ENCODE measurements at places on chromosomes 12 and 14.
A peak's percentile ranks its signal among the peaks of the same experiment; 100 is the strongest.

DNA sequence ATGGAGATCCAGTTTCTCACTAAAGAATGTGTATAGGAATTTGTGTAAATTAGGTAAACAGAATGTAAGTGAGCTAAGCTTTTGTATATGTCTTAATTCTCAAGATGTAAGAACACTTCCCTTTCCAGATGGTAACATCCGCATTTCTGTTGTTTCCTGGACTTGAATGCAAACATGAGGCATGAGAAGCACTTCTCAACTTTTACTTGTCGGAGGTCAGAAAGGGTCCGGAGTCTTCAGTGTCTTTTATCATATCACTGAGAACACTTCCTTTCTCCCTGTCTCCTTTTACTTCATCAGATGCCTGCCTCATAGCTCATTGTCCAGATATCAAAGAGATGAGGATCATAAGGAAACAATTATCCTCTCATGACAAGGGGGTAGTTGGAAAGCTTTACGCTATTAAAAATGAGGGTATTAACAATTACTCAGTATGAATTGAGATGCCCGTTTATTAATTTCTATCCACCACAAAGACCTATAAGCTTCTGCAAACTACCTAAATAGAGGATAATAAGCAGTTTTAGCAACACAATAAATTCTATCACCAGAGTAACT lies 214.1 kb upstream of the FLRT2 start:
- DNase-seq = no peak

DNA sequence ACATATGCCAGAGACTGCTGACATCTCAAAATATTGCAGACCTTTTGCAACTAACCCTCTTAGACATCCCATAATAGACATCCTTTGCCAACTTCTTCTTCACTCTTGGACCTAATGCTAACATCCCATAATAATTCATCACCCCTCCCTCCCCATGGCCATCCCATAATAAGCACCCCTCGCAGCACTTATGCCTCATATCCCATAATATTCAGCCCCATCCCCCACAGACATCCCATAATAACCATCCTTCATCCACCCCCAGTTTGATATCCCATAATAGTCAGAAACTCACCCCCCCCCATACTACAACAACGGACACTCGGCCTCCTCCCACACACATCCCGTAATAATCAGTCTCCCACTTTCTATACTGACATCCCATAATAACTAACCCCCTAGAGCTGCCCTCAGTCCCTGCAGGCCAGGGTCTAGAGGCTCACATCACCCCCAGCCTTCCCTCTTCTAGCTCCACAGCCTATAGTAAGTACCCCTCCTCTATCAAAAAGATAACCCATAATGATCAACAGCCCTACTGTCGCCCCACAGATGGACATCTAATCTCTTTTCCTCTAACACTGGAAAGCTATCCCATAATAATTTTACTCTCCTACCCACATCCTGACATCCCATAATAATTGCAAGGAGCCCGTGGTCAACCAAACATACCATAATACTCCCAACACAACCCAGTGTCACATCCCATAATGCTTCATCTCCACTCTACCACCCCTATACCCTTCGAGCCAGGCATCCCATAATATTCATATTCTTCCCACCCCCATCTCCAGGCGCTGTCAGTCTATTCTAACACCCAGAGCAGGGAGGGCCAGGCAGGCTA lies 792 bp upstream of the CHD4 start:
- DNase-seq = no peak

DNA sequence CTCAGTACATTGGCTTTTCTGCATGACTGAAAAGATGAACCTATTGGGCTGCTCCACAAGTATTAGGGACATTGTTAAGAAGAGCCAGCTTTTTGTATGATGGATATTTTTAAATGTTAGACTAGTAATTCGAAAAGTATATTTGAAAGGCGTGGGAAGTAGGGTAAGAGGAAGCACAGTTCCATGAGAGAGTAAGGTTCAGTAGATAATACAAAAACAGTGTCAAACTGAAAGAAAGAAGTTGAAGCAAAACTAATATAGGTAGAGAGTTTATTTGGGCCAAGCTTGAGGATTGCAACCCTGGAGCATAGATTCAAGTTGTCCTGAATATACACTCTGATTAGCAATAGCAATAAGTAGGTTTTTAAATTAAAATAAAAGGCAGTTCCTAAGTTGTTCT lies 193.9 kb downstream of the RASSF9 start:
- DNase-seq = no peak

- no peak for DNase-seq
Measured at GRCh38 chr12:62660756-62661155, 194.1 kb downstream of the MON2 start.

DNA sequence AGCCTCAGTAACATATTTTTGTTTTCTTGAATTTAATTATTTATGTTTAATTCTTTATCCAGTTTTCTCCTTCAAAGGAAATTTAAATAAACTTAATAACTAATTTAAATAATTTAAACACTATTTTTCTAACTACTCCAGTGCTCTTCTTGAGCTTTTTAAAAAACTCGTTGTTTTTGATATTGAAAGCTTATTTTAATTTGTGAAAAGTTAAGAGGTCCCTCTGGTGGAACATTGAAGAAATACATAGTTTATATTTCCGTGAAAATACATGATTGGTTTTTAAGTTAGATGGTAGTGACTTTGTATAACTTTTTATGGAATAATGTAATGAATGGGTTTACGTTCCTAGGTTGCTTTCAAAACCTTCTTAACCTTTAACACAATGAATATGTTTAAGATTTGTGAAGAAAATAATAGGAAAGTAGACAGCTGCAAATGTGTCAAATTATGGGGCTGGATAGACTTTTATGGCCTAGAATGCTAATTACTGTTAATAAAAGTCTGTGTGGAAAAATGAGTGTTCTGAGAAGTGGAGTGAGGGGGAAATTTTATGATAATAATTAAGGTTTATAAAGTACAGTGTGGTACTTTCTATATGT lies 45.9 kb upstream of the MSRB3 start:
- DNase-seq = no peak

DNA sequence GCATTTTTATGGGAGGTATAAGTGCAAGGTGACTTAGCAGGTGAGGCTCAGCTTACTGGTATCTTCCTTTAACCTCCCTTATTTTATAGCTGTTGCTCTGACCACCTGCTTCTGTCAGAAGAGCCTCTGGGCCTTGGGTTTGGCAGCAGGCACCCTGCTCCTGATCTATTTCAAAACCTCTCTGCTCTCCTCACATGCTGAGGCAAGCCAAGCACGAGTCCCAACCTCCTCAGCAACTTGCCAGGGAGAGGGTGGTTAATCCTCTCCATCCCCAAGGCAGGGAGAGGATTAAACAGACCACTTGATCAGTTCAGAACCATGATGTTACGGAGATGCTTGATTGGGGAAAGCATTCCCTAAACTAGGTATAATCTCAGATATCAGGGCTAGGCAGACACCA lies 5.4 kb downstream of the PLEKHH1 start:
- DNase-seq = no peak

DNA sequence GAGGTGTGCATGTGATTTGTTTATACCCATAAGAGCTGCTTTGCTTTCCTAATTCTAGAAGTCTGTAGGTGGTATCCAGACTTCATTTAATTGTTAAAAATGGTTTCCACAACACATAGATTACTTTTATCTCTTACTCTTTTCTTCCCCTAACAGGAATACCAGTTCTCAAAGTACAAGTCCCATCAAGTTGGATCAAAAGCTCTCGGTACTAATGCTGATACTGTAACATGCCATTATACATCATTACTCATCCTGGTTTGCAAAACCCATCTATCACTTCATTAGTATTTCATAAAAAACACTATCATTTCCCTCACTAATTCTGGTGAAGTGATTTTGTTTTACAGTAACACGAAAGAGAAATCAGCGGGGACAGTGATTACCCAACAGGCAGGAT lies 94.3 kb downstream of the PPP2R5E start:
- no peak for DNase-seq

DNA sequence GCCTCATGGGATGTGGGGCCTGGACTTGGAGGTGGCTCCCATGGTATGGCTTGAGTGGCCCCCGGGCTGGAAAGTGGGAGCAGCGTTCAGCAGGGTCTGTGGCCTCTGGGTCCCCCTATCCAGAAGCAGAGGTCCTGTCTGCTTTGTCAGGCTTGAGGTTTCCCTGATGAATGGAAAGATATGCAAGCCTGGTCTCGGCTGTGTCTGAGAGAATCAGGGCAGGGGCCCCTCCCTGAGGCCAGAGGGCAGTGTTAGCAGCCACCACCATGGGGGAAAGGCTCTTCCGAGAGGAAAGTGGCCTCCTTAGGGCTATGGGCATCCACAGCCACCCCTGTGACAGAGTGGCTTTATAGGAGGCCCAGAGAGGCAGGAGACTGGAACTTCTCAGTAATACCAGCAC lies 128.2 kb downstream of the VRK1 start:
- no peak for DNase-seq

DNA sequence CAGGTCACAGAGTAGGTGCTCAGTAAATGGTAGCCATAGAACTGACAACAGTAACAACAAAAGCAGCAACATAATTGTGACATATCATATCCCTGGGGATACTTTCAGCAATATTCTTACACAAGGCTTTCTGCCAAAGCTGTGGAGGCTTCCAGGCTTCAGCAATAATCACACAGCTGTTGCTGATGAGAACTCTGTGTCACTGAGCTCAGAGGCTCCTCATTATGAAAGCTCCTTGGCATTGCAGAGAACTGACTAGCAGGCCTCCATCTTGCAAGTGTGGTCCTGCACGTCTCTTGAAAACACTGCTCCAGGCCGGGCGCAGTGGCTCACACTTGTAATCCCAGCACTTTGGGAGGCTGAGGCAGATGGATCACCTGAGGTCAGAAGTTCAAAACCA lies 97.3 kb upstream of the BTG1 start:
- no peak for DNase-seq

DNA sequence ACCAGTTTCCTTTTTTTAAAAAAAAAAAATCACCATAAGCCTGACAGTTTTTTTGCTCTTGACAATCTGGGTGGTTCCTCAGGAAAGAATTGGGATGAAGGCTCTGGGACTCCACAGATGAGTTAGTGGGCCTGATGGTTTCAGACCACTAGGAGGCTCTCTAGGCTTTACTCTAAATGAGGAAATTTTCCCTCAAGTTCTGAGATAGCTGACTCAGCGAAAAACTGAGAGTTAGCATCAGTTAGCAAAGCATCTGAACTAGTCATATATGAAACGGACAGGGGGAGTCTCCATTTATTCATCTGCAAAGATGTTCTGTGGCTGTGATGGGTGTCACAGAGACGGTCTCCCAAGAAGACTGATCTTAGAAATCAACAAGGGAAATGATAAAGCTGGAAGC lies 314.3 kb upstream of the OR4E1 start:
- DNase-seq = no peak

- DNase-seq = no peak
Measured at GRCh38 chr14:42624980-42625761, 1018.5 kb downstream of the LRFN5 start.

DNA sequence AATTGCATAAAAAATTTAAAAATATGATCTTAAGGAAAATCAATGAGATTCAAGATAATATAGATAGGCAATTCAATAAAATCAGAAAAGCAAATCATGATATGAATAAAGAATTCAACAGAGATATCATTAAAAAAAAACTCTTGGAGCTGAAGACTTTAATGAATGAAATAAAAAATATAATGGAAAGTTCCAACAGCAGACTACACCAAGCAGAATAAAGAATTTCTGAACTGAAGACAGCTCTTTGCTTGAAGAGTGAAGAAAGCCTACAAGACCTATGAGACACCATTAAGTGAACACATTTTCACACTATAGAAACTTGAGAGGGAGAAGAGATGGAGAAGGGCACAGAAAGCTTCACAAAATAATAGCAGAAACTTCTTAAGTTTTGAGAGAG lies 45.9 kb downstream of the PLBD1 start:
- DNase-seq = no peak

- peak; percentile 77 for DNase-seq
Measured at GRCh38 chr12:49763006-49763591, 21.7 kb downstream of the TMBIM6 start.

DNA sequence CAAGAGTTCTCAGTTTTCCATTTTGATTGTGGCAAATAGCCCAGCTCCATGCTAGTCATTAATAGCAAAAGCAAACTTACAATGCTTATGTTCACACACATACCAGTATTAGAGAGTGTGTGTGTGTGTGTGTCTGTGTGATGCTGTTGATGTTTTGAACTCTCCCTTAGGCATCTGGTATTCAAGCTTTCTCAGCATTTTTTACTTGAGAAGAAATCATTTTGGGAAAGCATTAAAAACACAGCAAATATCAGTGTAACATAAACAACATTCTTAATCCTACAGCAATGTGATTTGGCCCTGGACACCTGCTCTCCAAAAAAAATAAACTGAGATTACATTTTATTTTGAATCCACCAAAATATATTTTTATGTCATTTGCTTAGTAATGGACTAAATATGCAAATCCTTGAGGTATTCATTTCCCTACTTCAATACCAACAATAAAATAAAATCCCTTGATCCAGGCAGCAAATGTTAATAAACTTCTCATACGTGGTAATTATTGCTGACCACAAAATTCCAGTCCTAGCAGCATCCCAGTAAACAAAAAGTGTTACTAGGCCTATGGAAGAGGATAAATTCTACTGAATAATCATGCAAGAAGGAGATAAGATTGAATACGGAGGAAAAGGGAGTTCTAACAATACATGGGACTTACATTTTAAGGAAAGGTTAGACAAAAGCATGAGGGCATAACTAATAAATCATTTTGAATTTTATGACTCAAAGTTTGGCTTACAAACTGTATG lies 249.5 kb upstream of the CLEC14A start:
- DNase-seq = no peak

- no peak for DNase-seq
Measured at GRCh38 chr14:53606203-53606602, 350.4 kb downstream of the BMP4 start.

- no peak for DNase-seq
Measured at GRCh38 chr12:71477609-71478008, 38.0 kb downstream of the LGR5 start.

- DNase-seq = no peak
Measured at GRCh38 chr12:66603461-66603860, 75.4 kb downstream of the GRIP1 start.

DNA sequence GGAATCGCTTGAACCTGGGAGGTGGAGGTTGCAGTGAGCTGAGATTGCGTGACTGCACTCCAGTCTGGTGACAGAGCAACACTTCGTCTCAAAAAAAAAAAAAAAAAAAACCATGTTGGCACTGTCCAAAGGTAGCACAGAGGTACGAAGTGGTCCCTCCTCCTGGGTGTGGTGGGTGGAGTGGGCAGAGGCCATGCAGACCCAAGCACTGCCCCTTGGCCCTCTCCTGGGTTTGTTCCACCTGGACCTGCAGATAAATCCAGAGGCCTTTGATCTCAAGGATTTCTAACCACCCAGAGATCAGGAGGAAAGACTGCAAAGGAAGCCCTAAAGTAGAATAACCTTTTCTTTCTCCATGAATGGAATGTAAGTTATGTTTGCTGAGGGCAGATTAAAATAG lies 8.7 kb upstream of the GALNT6 start:
- DNase-seq = peak; percentile 86

DNA sequence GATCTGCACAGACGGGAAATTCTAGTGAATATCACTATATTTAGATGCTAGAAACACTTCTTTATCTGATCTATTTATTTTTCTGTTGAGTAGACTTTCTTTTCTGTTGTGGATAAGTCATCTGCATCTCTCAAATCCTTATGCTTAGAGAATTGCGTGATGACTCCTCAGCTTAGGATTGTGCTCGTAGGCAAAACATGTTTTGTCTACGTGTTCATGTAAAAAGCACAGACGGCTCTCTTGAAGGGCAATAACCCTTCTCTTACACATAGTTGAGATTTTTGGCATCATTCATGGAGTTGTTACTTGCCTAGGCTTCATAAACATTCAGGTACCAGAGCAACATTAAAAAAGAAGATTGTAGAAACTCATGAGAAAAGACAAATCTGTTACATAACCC lies 18.6 kb downstream of the PPFIBP1 start:
- no peak for DNase-seq

Measured in Peyer's patch (tissue), 4 donors.